ENCODE measurements at places on chromosomes 4 and X. TPM values are rescaled to one million over a fixed set of nuclear protein-coding genes. Genes with fewer than 3 reads are reported as not detected.

DNA sequence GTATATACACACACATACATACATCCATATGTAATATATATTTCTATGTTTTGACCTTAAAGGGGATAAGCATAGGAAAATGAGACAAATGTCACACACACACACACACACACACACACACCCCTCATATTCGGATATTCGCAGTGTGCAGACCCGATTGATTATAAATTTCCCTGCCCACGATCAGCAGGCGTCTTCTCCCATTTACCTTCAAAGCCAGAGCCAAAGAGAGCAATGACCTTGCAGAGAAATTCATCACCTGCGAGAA lies 488 bp downstream of the GPRIN3 start:
- H3K27ac ChIP-seq: peak overlapping the region; percentile 59
- H3K4me1 ChIP-seq: peaks cover 11% of the 10 kb centered on the region
- H3K4me3 ChIP-seq: peak overlapping the region; percentile 85
- DNase-seq: no peak
- no peaks in the 10 kb centered on the region for H3K36me3 ChIP-seq
- peaks cover 2% of the 10 kb centered on the region for H3K27me3 ChIP-seq

Gene LNX1
- total RNA-seq: 16.7 TPM

DNA sequence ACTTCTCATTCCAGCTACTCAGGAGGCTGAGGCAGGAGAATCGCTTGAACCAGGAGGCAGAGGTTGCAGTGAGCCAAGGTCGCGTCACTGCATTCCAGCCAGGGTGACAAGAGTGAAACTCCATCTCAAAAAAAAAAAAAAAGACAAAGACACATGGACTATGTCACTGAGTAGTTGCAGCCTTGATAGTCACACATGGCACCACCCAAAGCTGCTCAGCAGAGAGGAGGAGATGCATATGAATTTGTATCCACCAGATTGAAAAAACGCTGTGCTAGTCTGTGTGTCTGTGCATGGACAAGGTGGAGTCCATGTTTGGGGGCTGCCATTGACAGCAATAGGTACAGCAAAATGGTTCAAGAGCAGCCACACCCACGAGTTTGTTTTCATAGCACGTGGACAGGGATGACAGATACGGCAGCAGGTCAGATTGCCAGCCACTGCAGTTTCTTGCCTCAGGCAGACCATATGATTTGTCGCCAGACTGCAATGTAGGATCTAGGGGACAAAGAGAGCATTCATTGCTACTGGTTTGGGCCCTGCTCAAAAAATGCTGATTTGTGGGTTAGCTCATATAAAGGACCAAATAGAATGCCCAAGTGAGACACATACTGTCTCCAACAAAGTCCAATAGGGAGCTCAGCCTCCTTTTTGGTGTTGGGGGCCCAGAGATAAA lies 89.9 kb downstream of the CEP135 start:
- no peaks in the 10 kb centered on the region for H3K27me3 ChIP-seq
- H3K36me3 ChIP-seq: no peaks in the 10 kb centered on the region
- no peaks in the 10 kb centered on the region for H3K4me1 ChIP-seq
- H3K4me3 ChIP-seq: no peak overlapping the region
- no peak overlapping the region for H3K27ac ChIP-seq

Gene IL2
- total RNA-seq: not detected

Gene CHST7
- 5.5 TPM for total RNA-seq

DNA sequence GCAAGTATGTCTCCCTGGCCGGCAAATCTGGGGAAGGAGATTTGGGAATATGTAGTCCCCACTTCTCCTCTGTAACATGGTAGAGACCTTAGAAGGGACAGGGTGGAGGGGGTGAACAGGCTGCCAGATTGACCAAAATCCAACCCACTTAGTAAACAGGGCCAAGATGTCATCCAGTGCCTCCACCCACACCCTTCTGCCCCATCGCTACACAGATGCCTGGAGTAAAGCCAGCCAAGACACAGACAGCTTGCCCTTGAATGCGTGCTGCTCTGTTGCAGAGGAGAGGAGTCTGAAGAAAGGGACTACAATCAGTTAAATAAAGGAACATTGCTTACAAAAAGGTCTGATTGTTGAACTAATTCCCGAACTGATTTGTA lies 160.1 kb upstream of the LDB2 start:
- no peak overlapping the region for H3K4me3 ChIP-seq
- peak overlapping the region; percentile 46 for H3K27ac ChIP-seq
- no peaks in the 10 kb centered on the region for H3K36me3 ChIP-seq
- peaks cover 14% of the 10 kb centered on the region for H3K4me1 ChIP-seq
- H3K27me3 ChIP-seq: no peaks in the 10 kb centered on the region
- DNase-seq: no peak

DNA sequence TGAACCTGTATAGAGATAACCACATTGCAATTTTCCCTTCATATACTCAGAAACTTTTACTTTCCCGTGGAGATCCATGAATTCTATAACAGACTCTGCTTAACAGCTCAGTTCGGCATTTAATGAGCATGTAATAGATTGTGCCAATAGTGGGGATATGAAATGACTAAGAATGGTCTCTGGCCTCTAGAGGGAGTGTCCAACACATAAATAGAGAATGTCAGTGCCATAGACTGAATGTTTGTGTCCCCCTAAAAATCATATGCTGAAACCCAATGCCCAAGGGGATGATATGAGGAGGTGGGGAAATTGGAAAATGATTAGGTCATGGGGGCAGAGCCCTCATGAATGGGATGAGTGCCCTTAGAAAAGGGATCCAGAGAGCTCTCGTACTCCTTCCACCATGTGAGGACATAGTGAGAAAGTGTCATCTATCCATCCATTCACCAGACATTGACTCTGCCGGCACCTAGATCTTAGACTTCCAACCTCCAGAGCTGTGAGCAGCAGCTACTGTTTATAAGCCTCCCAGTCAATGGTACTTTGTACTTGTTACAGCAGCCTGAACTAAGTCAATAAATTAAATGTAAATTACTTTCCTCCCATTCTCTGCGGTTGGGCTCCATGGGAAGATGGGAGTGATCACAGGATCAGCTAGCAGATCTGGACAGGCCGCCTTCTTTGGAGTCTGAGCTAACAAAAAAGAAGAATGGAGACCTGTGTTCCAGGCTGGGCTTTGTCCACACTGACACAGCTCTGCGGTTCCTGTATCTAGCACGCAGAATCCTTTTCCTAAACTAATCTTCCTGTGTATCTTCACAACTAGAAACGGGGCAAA lies 28.1 kb upstream of the HPSE start:
- no peaks in the 10 kb centered on the region for H3K27me3 ChIP-seq
- no peaks in the 10 kb centered on the region for H3K36me3 ChIP-seq
- H3K27ac ChIP-seq: peak overlapping the region; percentile 53
- no peak overlapping the region for H3K4me3 ChIP-seq
- peak; percentile 51 for DNase-seq
- H3K4me1 ChIP-seq: peaks cover 8% of the 10 kb centered on the region

DNA sequence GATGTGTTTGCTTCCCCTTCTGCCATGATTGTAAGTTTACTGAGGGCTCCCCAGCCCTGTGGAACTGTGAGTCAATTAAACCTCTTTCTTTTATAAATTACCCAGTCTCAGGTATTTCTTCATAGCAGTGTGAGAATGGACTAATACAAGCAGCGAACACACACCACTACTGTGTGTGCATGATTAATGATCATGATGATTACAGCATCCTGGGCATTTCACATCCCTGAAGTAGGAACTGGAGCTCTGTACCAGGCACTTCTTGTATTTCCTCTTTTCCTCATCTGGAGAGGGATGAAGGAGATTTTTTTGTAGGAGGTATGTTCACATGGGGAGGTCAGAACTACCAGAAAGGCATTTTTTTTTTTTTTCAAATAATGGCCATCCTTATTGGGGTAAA lies 60.8 kb downstream of the PPM1K start:
- H3K4me3 ChIP-seq: no peak overlapping the region
- DNase-seq: no peak
- no peaks in the 10 kb centered on the region for H3K27me3 ChIP-seq
- H3K27ac ChIP-seq: no peak overlapping the region
- H3K4me1 ChIP-seq: no peaks in the 10 kb centered on the region

GRCh38 chr4:10671366-10671765 lies 13.2 kb downstream of the CLNK start:
- H3K4me1 ChIP-seq: no peaks in the 10 kb centered on the region
- no peak for DNase-seq
- H3K27ac ChIP-seq: no peak overlapping the region
- H3K36me3 ChIP-seq: no peaks in the 10 kb centered on the region

- no peak overlapping the region for H3K4me3 ChIP-seq
- H3K27me3 ChIP-seq: no peaks in the 10 kb centered on the region
Observed at GRCh38 chr4:38514465-38515146, 149.4 kb upstream of the KLF3 start.

Gene COL25A1
- 1.9 TPM for total RNA-seq

DNA sequence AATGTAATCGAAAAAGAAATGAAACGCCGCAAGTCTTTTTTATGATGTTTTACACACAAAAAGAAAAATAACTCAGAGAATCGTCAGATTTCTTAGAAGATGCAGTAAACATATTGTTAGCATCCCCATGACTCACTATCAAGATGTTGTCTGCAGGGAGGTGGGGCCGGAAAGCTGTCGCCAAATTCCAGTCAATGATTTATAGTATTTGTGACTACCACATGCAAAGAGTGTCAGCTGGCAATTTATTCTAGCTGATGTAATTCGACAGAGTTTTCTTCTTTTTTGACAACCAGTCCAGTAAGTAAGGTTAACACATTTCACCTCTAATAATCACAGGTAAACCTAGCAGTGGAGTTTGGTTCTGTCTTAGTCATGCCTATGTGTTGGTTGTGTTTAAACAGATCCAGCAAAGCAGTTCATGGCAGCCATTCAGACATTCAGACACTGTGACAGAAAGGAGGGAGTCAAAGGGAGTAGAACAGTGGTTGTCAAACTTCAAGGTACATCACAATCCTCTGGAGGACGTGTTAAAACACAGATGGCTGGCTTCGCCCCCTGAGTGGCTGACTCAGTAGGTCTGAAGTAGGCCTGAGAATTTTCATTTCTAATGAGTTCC lies 19.8 kb upstream of the PPP1R2C start:
- no peaks in the 10 kb centered on the region for H3K27me3 ChIP-seq
- peak overlapping the region; percentile 17 for H3K27ac ChIP-seq
- DNase-seq: peak; percentile 23
- H3K36me3 ChIP-seq: no peaks in the 10 kb centered on the region
- no peaks in the 10 kb centered on the region for H3K4me1 ChIP-seq

GRCh38 chr4:15653420-15653819 lies 1.7 kb downstream of the FBXL5 start:
- peaks cover 36% of the 10 kb centered on the region for H3K4me1 ChIP-seq
- peak overlapping the region; percentile 96 for H3K4me3 ChIP-seq
- peak overlapping the region; percentile 100 for H3K27ac ChIP-seq
- no peaks in the 10 kb centered on the region for H3K36me3 ChIP-seq
- no peak for DNase-seq

GRCh38 chrX:32893751-32894150 lies 317.6 kb downstream of the DMD start:
- no peaks in the 10 kb centered on the region for H3K4me1 ChIP-seq
- no peak overlapping the region for H3K27ac ChIP-seq
- H3K4me3 ChIP-seq: no peak overlapping the region
- H3K36me3 ChIP-seq: no peaks in the 10 kb centered on the region
- no peaks in the 10 kb centered on the region for H3K27me3 ChIP-seq
- DNase-seq: no peak

DNA sequence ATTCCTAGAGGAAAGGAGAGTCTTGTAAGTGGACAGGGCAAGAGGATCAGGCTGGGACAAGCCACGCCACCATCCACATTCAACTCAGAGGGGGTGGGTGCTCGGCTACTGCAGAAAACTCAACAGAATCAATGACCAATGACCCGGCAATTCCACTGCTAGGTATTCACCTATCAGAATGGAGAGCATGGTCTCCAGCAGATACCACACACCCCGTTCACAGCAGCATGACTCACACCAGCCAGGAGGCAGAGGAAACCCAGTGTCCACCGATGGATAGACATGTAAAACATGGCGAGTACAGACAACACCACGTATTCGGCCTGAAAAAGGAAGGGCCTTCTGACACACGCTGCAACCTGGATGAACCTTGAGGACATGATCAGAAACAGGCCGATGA lies 175.9 kb downstream of the AFAP1 start:
- no peaks in the 10 kb centered on the region for H3K27me3 ChIP-seq
- DNase-seq: no peak
- H3K4me3 ChIP-seq: no peak overlapping the region
- no peaks in the 10 kb centered on the region for H3K4me1 ChIP-seq
- no peak overlapping the region for H3K27ac ChIP-seq

Gene BTK
- 0.96 TPM for total RNA-seq

- no peak overlapping the region for H3K27ac ChIP-seq
- DNase-seq: no peak
- H3K36me3 ChIP-seq: no peaks in the 10 kb centered on the region
- H3K27me3 ChIP-seq: peaks cover 45% of the 10 kb centered on the region
Observed at GRCh38 chr4:1418494-1419285, 12.4 kb upstream of the NKX1-1 start.

GRCh38 chrX:123847056-123847455 lies 12.8 kb upstream of the XIAP start:
- H3K27me3 ChIP-seq: no peaks in the 10 kb centered on the region
- DNase-seq: no peak
- no peaks in the 10 kb centered on the region for H3K4me1 ChIP-seq

GRCh38 chr4:107148904-107149303 lies 112.8 kb upstream of the DKK2 start:
- H3K4me3 ChIP-seq: no peak overlapping the region
- H3K4me1 ChIP-seq: no peaks in the 10 kb centered on the region

- DNase-seq: no peak
- no peak overlapping the region for H3K27ac ChIP-seq
- no peaks in the 10 kb centered on the region for H3K36me3 ChIP-seq
- H3K27me3 ChIP-seq: no peaks in the 10 kb centered on the region
Observed at GRCh38 chrX:120794525-120794975, 81.1 kb downstream of the CT47B1 start.

DNA sequence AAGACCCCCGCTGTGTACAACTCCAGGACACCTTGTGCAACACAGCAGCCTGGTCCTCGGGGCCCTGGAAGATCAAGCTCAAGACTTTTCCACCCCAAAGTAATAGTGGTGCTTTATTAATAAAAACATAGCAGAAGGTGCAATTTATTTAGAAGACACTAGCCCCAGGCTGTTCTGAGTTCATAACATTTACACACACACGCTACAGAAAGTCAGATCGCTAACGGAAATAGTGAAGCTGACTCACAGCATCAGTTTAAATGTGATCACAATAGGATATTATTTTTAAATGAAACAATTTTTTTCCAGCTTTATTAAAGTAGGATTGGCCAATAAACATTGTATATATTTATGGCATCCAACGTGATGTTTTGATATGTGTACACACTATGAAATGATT lies 141.0 kb downstream of the STK32B start:
- no peak overlapping the region for H3K27ac ChIP-seq
- no peaks in the 10 kb centered on the region for H3K27me3 ChIP-seq
- no peaks in the 10 kb centered on the region for H3K4me1 ChIP-seq
- H3K4me3 ChIP-seq: no peak overlapping the region

Gene RBPJ
- total RNA-seq: 54.8 TPM

DNA sequence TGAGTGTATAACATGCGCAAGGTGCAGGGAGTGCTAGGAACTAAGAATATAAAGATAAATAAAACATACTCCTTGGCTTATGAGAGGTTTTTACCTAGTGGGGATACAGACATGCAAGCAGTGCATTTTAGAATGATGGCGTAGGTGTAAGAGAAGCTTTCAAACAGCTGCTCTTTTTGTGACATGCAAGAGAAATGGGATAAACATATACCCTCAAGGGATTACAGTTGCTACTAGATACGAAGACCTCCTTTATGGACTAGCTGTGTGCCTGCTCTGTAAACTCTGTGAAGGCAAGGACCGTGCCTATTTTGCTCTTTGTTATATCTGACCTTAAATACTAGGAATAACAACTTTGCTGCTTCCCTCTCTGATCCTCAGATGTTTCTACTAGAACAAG lies 39.0 kb upstream of the SLITRK4 start:
- no peak overlapping the region for H3K4me3 ChIP-seq
- H3K27ac ChIP-seq: no peak overlapping the region
- H3K27me3 ChIP-seq: no peaks in the 10 kb centered on the region
- DNase-seq: no peak
